ENCODE measurements at places on chromosomes 16 and 17.

- DNase-seq: no peak
Measured at GRCh38 chr16:9048302-9048700, 43.1 kb upstream of the HAPSTR1 start.

- DNase-seq: no peak
Measured at GRCh38 chr17:19339341-19339815, 23.1 kb downstream of the B9D1 start.

DNA sequence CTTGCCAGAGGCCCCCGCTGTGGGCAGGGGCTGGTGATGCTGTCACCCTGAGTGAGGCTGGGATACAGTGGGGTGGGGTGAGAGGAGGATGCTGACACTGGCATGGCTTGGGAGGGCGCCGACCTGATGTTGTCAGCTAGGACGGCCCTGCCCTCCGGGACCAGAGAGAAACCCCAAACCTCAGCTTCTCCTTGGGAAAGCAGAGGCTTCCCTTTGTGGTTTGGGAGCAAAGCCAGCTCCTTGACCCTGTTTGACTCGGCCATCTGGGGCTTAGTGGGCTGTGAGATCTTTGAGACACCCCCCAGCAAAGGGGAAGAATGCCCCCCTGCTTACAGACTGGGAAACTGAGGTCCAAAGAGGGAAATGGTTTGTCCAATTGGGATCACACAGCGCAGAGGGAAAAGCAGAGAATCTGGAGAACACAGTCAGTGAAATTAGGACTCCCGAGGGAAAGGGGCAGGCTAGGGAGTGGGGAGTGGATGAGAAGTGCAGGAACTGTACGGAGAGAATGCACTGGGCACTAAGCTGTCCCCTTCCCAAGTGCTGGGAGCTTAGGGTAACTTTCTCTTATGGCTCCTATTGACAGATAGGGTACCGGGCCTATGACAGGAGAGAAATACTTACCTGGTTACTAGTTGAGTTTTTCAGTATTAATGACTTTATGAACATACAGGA lies 40.7 kb upstream of the DLX4 start:
- DNase-seq: no peak

DNA sequence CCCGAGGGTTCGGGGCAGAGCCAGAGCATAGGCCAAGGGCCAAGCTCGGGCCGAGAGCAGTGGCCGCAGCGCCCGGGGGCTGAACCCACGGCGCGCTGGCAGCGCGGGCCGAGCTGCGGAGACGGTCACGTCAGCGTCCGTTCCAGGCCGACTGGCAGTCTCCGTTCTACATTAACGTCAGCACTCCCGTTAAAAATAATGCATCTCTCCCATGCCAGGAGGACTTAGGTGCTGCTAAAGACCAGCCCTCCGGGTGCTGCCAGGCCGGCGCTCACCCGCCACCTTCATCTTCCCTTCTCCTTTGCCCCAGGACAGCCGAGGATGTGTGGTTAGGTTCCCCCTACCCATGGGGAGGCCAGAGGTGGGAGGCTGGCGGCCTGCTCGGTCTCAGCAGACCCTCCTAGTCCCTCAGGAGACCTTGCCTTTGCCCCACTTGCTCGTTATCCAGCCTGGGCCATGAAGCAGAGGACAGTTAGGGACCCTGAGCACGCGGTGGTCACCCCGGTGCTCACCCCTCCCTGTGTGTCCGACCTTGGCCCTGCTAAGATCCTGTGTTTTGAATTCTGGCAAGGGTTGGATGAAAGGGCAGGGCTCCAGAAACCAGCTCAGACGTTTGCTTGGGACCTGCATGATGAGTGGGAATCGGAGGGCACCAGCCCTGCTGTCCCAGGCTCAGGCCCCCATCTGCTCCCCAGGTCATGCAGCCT lies 572 bp downstream of the MPG start:
- no peak for DNase-seq

GRCh38 chr16:24568392-24568791 lies 29.0 kb downstream of the RBBP6 start:
- no peak for DNase-seq

- DNase-seq: no peak
Measured at GRCh38 chr17:9647014-9647413, 1.7 kb downstream of the USP43 start.

DNA sequence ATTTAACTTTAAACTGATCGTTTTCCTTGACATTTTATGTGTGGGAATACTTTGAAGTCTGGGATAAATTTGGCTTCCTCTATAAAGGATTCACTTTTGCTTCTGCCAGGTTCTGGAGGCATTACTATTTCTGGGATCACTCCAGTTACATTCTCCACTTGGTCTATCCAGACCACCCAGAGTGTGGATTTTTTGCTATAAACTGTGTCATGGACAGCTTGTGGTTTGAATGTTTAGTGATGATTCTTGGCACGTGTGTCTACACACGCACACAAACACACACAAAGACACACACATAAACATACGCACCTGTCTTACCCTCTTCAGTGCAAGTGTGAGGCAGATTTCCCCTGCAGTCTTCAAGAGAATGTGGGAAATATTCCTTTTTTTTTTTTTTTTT lies 27.4 kb upstream of the MSI2 start:
- no peak for DNase-seq

DNA sequence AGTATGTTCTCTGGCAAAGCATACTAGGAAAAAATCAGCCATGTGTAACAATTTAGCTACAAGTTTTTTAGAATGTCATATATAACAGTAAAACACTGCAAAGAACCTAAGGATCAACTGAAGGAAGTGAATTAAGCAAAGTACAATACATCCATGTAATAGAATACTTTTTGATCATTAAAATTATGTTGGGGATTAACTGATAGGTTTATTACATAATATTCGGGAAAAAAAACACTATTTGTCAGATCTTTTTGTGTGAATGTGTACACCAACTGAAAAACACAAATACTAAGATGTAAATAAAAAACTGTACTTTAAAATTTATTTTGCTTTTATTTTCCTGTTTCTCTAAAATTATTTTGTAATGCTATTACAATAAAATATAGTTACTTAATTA lies 185.5 kb upstream of the DYNLRB2 start:
- no peak for DNase-seq

DNA sequence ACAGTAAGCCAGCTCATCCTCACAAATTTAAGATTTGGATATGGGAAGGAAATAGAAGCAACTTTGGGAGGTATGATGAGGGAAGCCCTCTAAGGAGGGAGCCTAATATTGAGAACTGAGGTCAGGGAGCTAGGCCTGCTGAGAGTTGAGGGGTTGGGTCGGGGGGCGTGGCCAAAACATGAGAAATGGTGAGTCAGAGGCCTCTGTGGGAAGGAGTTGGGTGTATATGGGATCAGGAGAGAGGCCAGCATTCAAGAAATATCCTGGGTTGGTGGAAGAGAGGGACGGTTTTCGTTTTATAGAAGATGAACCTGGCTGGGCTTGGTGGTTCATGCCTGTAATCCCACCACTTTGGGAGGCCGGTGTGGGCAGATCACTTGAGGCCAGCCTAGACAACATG lies 48.4 kb downstream of the CLEC16A start:
- DNase-seq: no peak

- no peak for DNase-seq
Measured at GRCh38 chr16:4679156-4679849, 14.1 kb upstream of the NUDT16L1 start.
